ENCODE measurements at places on chromosomes 3 and 15.
A peak's percentile ranks its signal among the peaks of the same experiment; 100 is the strongest.

GRCh38 chr15:31230630-31231485 is 95.8 kb upstream of the KLF13 start:
- peak; percentile 86 for DNase-seq

DNA sequence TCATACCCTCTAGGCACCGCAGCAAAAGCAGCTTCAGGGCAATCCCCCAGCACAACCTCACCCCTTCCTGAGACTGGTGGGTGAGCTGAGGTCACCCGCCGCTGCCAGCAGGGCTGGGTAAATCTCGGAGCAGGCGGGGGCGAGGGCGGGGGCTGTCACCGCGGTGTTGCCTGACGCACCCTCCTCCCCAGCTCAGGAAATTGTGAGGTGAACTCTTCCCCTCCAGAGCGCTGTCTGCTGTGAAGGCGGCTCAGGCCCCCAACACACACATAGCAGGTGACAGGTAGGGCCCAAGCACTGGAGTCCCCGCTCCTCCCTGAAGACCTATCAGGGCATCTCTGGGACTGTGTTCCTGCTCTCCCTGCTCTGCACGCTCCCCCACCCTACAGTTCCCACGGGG is 30.2 kb upstream of the FURIN start:
- peak; percentile 49 for DNase-seq

GRCh38 chr3:63580151-63580550 is 72.3 kb upstream of the SNTN start:
- DNase-seq: no peak

DNA sequence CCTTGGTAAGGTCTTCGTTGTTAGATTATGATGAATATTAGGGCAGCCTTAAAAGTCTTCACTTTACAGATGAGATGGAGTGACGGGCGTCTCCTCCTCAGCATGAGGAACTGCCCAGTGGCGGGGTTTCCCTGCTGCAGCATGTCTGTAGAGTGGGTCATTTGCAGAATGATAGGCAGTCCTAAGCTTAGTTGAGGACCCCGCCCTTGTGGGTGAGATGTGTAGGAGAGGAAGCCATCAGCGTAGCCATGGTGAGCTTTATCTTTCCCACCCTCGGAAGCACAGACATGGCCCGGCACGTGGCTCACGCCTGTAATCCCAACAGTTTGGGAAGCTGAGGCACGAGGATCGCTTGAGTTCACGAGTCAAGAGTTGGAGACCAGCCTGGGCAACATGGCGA is 877 bp downstream of the NIT2 start:
- DNase-seq: peak; percentile 21

DNA sequence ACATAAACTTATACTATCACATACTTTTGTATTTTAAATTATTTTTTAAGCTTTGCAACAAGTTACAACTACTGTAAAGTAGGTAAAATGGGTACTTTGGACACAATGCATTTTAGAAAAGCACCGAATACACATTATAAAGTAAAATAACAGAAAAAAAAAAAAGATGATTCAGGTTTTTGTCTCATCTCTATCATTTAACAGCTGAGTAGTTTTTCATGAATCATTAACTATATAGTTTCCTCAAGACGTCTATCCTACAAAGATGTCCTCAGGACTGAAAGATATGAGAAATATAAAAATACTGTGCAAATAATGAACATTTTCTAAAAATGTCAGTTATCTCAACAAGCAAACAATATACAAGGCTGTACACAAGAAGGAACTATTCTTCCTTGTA is 46.9 kb downstream of the ANKRD28 start:
- no peak for DNase-seq
